ENCODE measurements at places on chromosomes 2 and 18.

GRCh38 chr2:240426845-240427721 lies 8.4 kb upstream of the GPC1 start:
- DNase-seq, result no peak

DNA sequence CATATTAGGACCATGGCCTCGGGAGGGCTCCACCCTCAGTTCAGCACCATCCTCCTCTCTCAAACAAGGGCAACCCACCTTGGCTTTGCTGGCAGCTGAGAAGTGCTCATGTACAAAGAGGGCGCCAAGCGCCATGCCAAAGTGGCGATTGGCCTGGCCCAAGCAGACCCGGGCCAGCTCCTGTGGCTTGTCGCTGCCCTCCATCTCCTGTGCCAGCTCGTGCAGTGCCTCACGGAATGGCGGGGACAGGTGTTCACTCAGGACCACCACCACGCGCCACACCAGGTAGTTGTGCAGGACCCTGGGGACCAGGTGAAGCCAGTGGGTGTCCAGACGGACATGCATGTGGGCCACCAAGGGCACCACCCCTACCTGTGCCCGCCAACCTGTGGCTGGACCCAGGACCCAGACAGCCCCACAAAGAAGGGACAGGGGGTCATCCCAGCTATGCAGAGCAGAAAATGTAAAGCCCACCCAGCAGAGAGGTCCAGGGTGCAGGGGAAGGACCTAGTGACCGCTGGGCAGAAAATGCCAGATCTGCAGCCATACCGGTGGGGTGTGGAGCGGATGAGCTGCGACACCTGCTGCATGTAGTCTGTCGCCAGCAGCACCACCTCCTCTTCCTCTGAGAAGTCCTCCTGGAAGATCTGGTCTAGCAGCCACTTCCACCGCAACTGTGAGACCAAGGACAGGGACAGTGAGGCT lies 3.6 kb downstream of the ECEL1 start:
- DNase-seq, result no peak

DNA sequence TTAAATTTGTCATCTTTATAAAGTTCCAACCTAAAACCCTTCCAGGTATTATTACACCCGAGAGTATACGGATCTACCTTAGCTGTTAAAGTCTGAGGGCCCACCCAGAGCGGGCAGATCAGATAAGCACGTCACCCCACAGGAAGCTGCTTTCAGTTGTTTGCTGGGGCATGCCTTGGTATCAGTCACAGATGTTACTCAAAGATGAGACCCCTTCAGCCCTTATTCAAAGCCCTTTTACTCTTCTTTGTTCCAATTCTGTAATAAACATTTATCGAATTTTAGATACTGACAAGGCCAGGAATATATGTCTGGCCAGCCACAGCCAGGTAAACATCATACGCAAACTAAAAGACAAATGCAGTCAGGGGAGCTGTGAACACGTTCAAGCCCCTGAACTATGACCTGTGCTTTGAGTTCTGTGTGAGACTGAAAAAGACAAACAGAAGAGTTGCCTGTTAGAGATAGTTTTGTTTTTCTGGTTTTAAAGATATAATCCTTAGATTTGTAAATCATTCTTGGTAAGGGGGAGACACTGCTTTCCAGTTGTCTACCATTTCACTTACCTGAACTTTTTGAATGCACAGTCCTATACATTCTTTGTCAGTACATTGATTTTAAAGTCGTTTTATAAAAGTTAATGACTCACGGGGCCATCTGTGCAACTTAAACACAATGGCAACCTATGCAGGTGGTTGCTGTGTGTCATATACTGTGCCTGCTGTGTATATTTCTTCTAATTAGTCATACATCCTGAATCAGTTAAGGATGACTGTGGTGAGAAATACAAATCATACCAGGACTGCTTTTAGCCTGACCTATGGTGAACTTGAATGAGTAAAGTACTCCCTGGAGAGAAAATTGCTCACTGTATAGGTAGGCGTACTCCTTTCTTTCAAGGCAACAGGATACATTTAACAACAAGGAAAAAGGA lies 100.5 kb upstream of the ITPRID2 start:
- DNase-seq, result no peak

- no peak for DNase-seq
Measured at GRCh38 chr2:11196246-11196645, 41.0 kb downstream of the SLC66A3 start.

DNA sequence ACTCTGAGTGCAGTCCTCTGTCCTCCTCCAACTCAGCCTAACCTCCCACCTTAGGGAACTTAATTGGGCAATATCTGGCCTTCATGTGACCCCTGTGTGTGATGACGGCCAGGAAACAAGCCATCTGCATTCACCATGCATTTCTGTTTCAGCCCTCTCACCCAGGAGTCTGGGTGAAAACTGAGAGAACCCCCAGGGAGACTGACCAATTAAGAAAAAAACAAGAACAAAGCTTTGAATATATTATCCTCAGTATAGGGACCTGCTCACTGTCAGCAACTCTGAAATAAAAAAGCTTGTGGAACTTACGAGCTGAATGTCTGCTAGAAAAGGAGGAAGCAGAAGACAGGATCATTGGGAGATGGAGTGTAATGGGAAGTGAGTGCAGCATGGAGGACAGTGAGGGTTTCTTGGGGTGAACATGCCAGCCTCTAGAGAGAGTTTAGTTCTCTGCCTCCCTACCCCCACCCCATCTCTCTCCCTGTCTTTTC lies 9.5 kb downstream of the MAPRE2 start:
- no peak for DNase-seq

DNA sequence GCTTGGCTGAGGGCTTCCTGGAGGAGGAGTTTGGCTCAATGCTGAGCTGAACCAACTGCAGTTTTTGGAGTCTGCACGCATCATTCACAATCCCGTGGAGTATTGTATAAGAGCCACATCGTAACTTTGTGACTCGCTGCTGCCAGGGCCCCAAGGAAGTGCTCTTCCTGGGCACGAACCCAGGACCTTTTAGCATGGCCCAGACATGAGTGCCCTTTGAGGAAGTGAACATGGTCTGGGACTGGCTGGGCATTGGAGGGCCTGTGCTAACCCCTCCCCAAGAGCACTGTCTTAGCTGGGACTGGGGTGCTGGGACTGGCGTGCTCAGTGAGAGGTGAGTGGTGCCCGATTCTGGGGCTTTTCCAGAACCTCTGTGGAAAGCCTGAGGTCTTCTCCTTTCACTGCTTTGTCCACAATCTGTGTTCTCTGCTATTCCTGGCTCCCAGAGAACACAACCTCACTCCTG lies 88.6 kb downstream of the LIPG start:
- no peak for DNase-seq

DNA sequence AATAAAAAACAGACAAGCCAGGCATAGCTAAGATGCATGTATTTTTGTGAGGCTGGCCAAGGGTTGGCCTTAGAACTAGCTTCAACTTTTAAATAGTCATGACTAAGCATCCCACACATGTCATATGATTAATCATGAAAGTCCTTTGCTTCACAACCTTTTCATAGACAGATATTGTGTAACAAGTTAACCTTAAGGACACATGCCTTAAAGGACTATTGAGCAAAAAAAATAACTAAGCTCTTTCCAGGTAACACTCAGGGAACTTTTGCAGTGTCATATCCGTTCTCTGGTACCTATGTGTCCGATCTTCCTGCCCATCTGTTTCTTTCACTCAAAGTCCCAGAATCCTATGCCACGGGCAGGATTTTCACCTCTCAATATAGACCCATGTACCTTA lies 498.4 kb downstream of the STK39 start:
- DNase-seq, result no peak

DNA sequence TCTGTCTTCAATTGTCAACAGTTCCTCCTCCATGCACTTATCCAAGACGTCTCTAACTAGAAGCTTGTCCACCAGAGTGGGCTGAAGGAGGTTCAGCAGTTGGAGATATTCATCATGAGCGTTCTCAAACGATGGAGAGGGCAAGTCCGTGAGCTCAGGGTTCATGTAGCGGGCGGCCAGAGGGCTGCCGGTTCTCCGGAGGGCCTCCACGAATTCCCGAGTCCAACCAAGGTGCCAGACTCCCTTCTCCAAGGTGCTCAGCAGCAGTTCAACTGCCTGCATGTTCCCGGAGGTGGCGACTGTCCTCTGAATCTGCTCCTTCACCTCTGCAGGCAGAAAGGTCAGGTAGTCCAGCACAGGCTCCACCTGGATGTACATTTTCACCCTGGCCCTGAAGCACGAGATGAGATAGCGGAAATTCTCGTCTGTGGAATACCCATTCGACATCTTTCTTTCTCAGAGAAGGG lies 590 bp downstream of the IFIH1 start:
- DNase-seq, result no peak

- no peak for DNase-seq
Measured at GRCh38 chr2:108222261-108222660, 17.5 kb upstream of the SULT1C3 start.

- no peak for DNase-seq
Measured at GRCh38 chr2:37852585-37853014, 72.5 kb upstream of the RMDN2 start.

DNA sequence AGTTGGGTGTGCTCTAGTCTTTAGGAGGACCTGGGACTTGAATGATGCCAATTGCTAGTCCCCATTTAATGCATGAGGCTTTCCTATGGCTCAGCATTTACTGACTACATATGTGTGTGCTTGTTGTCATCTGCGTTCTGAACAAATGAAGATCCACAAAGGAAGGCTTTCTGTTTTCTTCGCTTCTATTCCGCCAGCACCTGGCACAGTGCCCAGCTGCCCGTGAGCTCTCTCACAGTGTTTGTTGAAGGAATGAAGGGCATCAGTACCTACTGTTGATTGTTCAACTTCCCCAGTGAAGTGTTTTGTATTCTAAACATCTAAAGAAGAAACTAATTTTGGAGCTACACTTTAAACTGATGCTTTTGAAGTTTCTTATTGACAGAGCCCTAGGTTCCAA lies 122.4 kb upstream of the LINC00305 start:
- DNase-seq, result no peak

DNA sequence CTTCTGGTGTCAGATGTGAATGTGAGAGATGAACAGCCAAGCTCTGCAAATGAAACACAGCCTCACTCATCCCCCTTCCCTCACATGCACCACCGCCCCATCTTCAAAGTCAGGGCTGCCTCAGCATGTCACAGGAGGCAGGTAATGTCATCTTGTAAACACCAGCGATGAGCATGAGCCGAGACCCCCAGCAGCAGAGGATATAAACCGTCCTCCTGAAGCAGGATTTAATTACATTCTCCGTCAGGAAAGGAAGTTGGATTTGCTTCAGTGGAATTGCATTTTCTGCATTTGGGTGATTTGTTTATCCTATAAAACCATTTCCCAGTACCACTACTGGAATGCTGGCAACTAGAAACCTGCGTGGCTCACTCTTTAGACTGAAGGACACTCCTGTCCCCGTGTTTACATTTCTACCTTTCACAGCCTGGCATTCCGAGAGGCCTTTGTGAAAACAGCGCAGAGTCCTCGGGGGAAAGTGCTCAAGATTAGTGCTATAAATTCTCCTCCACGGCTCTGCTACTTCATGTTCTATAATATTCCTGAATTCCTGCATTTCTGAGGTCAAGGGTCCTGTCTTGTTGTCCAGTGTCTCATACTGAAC lies 619.2 kb downstream of the IRS1 start:
- no peak for DNase-seq

DNA sequence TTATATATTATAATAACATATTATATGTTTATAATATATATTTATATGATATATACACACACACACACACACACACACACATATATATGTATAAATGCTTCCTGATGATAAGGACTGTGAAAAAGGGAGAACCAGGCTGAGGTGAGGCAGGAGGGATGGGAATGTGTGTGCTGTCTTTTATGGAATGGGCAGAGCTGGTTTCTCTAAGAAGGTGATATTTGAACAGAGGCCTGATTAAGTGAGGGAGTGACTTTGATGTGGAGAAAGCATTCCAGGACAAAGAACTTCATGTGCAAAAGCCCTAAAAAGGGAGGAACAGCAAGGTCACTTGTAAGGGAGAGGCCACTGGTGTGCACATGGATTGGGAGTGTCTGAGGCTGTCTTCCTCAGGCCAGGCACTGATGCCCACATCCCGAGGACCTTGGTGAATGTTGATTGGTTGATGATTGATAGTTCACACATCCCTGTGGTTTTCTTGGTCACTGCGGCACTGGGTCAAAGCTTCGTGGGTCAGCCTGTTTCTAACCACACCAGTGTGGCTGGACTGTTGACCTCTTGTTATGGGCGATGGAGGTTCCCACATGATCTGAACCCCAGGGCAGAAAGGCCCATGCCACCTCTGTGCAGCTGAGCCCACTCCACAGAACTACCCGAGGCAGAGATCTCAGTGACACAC lies 196.9 kb downstream of the MYCN start:
- no peak for DNase-seq

DNA sequence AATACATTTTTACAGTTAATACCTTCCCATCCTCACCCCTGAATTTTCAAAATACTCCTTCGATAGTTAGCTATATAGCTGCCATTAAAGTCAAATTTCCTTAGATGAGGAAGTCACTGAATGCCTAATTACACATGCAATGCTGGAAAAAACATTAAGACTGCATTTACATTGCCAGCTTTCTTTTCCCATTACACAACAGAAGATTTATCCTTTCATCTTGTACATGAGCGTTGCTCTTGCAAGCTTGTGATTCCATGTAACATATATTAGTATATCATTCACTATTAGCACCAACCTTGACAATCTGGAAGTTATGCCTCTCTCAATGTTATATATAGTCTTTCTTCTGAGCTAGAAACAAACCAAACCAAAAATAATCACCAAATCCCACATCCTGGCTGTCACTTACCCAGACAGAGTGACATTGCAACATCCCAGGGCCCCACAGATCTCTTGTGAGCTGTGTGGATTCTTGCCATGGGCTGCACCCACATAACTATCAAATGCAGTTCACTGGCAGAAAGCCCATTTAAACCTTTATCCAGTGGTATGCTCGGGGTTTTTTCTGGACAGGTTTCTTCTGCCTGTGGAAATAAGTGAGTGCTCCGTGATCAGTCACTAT lies 79.2 kb upstream of the PAPOLG start:
- no peak for DNase-seq

DNA sequence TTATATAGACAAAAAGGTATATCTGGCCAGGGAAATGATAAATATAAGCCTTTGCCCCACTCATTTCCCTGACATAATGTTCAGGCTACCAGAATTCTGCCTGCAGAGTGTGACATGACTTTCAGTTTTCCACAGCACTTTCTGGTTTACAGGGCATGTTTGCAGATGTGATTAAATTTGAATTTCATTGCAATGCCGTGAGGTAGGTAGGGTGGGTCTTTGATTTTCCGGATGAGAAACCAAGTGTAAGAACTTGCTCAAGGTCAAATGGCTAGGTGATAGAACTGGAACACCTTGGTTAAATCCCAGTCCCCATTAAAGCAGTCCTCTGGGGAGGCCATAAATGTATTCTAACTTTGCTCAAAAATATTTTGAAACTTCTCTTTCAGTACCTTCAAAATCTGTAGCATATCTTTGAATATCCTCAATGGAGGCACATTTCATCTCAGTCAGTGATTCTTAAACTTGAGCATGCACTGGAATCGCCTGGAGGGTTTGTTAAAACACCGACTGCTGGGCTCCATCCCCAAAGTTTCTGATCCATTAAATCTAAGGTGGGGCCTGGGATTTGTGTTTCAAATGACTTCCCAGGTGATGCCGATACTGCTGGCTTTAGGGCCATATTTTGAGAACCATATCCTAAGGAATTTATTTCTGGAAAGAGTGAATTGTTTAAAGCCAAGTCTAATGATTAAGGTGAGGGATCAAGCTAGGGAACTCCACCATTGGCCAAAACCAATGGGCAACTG lies 35.0 kb downstream of the MRPL33 start:
- DNase-seq, result no peak

- DNase-seq, result no peak
Measured at GRCh38 chr2:152594022-152594766, 123.1 kb downstream of the PRPF40A start.
